Activated naive CD4-positive, alpha-beta T cell treated with anti-CD3 and anti-CD28 coated beads for 36 hours (primary cell): ENCODE measurements at places on chromosomes 3 and 15. TPM values are rescaled to one million over a fixed set of nuclear protein-coding genes. Genes with fewer than 3 reads are reported as not detected.

Gene FOXL2
- not detected for total RNA-seq

GRCh38 chr15:28914483-28915023, 28.8 kb downstream of the APBA2 start:
- peak; percentile 3 for DNase-seq

GRCh38 chr3:151974067-151974466, 100.6 kb downstream of the SUCNR1 start:
- DNase-seq = no peak

GRCh38 chr3:115292131-115292530, 145.0 kb upstream of the ZBTB20 start:
- no peak for DNase-seq

DNA sequence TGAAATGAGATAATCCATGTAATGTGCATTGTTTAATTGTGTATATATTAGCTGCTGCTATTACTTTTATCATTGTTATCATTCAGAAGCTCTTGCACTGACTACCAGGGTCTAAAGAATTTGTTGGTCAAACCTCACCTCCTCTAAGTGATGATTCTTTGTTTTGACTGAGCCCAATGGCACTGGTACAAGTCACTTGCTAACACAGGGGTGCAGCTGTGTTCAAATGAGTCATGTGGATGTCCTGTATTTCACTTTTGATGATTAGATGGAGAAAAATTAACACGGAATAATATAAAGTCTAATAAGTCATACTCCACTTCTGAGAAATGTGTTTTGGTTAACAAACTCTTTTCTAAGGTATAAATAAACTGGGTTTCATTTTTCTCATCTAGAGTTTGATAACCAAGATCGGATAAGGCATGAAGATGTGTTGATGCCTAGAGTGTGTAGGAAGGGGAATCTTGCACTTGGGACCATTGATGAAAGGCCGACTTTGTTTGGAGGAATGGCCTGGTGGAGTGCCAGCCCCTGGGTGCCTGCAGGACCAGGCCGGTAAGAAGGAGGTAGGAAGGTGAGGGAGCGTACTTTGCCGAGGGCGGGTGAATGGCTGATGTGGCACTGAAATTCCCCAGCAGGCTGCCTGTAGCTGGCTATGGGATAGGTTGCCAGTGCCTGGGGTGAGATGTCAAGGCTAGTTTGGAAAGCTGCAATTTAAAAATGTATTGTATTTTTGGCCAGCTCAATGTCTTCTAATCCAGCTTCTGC, 244.7 kb upstream of the ZPLD1 start:
- DNase-seq = no peak

Gene TRAK1
- total RNA-seq = 19.1 TPM

- DNase-seq = no peak
Measured at GRCh38 chr15:41849861-41850260, 11.2 kb downstream of the PLA2G4B start.

DNA sequence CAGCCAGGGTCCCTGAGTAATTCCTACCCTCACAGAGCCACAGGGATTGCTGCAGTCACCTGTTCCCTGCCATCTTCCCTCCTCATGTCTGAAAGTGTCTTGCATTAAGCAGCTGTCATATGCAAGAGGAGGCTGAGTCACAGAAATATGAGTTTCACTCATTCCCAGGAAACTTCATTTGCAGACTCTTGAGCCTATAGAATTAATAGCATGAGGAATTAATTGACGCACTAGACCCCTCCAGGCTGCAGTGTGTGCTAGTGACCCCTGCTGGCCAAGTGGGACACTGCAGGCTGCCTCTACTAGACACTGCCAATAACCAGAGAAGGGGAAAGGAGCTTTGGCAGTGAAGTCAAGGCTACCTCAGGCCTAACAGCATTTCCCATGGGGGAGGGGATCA, 50.6 kb upstream of the SLC6A1 start:
- DNase-seq = peak; percentile 53

Gene SHC4
- 0.25 TPM for total RNA-seq

DNA sequence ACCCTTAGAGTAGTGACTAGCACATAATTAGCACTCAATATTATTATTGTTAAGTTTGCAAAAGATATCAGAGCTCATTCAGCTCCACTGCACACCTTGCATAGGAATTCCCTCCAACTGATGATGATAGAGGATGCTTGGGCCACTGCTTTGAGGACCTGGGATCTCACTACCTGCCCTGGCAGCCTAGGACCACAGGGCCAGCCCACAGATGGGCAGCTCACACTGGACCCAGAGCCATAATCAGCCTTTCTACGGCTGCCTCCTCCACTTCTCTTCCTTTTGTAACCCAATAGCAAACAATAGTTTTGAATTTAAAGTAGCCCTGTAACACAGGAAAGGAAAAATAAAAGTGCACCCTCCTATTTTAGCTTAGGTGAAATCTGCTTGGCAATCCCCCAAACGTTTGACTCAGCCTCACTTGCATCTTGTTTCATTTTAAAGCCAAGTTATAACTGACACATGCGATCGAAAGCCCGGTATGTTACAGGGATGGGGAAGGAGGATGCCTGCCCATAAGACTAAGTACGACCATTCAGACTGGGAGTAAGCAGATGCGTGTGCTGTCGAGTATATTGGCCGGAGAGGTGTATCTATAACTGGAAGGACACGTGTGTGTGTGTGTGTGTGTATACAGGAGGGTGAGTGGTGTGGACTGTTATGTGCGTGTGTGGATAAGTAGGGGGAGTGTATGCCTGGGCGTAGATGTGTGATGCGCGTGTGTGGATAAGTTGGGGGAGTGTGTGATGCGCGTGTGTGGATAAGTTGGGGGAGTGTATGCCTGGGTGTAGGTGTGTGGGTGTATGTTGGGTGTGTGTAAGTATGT, 65.9 kb downstream of the CPN2 start:
- DNase-seq = no peak

Gene APOD
- total RNA-seq = 0.44 TPM

Gene ALPK3
- total RNA-seq = 0.02 TPM

Gene GRK7
- total RNA-seq = not detected

Gene SLC9A9
- total RNA-seq = 0.33 TPM
